Activated naive CD4-positive, alpha-beta T cell treated with anti-CD3 and anti-CD28 coated beads for 36 hours (primary cell): ENCODE measurements at places on chromosomes 3 and 15. TPM values are rescaled to one million over a fixed set of nuclear protein-coding genes. Genes with fewer than 3 reads are reported as not detected.

DNA sequence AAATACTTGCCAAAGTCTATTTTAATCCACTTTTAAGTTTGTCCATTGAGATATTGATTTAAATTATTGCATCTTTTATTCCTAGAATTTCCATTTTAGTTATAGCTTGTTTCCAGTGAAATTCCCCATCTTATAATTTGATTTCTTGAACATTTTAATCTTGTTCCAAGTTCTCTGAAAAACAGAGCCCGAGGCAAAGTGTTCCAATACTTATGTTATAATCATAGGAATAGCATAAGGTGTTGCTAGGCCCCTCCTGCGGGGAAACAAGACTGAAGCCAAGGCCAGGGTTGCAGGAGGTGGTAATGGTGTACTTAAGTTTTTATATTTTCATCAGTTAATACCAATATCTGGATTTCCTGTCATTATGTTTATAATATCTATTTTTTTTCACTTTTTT, 226.6 kb downstream of the ADAMTSL3 start:
- no peak for DNase-seq

- DNase-seq: no peak
Measured at GRCh38 chr15:70375586-70375985, 277.9 kb upstream of the TLE3 start.

DNA sequence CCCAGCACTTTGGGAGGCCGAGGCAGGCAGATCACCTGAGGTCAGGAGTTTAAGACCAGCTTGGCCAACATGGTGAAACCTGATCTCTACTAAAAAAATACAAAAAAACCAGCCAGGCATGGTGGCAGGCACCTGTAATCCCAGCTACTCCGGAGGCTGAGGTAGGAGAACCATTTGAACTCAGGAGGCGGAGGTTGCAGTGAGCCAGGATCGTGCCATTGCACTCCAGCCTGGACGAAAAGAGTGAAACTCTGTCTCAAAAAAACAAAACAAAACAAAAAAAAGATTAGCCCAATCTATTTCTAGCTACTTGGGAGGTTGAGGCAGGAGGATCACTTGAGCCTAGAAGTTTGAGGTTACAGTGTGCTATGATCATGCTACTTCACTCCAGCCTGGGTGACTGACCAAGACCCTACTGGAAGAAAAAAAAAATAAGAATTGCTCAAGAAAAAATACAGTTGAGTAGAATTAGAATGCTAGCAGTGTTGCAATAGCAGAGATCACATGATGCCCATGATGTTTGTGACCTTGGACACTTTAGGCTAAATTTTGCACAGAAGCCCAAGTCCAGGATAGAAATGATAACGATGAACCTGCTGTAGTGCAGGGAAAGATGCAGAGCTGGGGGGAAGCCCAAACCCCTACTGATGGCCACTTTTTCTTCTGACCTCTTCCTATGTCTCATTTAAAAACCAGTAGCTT, 162.2 kb downstream of the LPP start:
- no peak for DNase-seq

DNA sequence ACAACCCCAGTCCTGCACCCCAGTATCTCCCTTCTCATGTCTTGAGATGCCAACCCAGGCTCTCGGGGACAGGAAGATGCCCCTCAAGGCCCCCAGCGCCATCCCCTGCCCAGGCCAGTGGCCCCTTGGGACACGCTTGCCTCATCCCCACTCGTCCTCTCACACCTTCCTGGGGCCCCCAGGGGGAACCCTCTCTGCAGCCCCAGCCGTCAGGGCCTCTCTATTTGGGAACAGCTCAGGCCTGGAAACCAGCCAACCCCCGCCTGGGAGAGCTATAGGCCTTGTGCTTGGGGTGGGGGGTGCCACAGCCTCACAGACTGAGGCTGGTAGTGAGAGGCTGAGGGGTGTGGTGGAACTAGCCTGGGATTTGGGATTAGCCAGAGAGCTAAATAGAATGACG, 7.8 kb downstream of the LINGO1 start:
- no peak for DNase-seq

DNA sequence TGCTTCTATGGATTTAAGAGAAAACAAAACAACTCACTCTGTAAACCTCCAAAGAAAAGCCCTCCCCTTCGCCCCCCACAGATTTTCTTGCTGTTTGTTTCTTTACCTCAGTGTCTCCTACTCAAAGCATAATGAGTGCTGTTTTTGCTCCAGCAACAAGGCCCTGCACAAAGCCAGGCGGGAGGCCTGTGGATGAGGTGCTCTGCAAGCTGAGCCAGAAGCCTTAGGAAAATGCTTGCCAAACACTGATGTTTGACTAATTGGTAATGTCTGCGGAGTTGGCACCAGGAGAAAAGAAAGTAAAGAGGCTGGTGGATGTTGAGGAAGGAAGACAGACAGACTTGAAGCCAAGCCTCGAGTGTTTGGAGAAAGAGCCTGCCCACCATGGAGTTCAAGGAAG, 99.7 kb downstream of the RARB start:
- DNase-seq: no peak

DNA sequence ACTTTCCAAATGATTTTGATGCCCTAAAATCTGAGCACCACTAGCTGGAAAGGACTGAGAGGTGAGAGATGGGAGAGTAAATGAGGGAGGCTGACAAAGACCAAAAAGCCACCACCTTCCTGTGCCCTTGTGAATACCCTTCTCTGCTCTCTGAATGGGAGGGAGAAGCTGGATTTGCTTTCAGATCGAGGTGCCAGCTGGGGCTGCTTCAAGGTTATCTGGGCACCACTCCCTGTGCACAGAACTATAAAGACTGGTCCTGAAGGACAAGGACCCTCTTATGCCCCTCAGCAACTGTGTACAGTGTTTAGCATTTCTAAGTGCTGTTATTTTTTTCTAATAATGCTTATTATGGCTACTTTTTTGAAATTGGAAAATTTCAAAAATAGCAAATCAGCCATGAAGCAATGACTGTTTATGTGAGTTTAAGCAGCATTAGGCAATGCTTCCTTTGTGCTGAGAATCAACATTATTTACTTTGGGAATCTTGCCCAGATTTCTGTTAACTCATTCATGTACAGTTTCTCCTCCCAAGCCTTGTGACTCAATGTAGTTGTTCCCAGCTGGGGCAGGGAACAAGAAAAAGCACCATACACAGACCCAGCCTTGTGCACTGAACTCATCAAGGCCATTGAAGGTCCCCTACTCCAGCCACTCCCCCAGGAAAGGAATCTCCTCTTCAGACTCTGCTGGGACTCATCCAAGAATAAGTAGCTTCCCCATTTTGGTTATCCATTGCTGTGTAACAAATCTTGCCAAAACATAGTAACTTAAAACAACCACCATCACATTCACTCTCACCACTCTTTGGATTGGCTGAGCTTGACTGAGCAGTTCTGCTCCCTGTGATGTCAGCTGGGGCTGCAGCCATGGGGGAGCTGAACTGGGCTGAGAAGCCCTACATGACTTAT, 37.3 kb upstream of the CDV3 start:
- DNase-seq: no peak

DNA sequence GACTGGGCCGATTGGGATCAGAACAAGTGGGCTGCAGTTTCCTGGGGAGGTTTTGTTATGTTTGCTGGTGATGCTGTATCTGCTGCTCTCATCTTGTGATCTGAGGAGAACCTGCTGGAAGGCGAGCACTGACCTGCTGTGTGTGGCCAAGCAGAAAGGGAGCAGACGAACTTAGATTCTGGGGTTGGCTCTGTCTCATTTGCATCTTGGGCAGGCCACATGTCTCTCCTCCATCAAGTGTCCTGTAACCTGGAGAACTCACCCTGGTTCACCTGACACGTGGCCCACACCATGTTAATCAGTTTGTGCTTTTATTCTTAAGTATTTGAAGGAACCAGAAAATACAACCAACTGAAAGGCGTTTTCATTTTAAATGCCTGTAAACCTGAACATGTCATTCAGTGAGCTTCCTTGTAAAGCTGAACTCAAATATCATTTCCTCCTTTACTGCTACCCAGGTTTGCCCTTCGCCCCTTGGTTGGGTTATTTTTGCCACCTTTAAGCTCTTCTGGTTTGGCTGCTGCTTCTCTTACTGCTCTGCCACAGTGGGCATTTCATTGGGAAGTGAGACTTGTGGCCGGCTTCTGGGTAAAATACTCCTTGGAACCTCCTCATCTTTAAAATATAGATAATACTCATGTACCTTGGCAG, 33.5 kb upstream of the TRAK1 start:
- no peak for DNase-seq

- no peak for DNase-seq
Measured at GRCh38 chr3:114418724-114419543, 125.1 kb downstream of the TIGIT start.

GRCh38 chr15:28981351-28981720, 95.6 kb downstream of the APBA2 start:
- DNase-seq: no peak

DNA sequence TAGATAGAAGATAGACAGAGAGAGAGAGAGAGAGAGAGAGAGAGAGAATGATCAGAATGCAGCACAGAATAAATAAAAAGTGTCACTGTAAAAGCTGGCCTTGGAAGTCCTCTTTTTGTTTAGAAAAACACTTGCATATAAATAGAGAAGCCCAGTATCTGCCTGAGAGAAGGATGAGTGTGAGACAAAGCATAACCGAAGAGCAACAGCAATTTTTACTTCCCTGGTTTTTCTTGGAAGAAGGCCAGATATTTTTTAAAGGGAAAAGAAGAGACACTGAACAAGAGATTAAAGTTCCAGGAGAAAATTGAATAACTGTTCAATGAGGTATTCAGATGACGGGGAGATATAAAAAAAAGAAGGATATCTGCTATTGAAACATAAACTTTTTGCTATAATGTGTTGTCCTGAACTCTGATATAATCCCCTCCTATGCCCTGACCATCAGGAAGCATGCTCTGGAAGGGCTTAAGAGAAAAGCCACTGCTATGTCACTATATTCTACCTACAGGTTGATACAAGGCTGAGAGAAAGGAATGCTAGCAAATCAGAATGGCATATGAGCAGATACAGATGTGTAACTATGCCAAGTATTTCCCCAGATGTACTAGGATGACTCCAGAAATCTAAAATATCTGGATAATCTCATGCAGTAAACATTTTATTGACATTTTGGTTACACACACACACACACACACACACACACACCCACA, 358.9 kb downstream of the RBMS3 start:
- no peak for DNase-seq

- no peak for DNase-seq
Measured at GRCh38 chr3:30576946-30577345, 29.5 kb upstream of the TGFBR2 start.

- peak; percentile 59 for DNase-seq
Measured at GRCh38 chr3:4350789-4351163, 47.6 kb downstream of the SETMAR start.

DNA sequence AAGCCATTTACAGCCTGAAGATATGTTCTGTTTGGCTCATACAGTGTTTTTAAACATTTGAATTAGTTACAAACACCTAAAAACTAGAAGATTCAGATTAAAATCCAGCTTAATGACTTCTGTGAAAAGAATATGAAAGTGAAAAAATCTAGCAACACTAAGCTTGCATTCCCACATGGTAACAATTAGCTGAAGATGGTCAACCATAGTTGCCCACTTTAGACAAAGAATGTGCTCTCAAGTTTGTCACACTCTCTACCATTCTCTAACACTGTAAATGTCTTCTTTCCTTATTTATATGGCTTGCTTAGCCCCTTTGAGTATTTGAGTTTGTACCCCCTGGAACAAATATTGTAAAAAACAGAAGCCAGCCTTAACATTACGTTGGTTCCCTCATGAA, 32.7 kb downstream of the HDGFL3 start:
- DNase-seq: no peak

DNA sequence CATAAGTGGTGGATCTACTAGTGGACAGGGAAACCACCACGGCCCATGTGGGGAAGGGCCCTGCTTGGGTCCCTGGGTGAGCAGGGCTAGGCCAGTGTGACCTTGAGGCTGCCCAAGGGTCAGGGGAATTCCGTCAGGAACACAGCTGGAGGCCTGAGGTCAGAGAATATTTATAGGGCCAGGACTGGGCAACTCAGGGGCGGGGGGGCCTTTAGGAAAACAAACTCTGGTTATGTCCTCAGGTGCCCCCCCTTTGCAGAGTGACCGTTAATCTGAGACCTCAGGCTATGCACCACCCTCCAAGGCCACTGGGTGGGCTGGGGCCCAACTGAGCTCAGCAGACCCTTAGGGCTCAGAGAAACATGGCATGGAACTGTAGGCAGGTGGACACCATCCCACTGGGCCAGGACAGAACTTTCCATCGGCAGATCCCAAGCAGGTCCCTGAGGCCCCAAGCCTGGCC, 2.5 kb downstream of the TWF2 start:
- DNase-seq: no peak

GRCh38 chr15:28080386-28080785, 18.7 kb downstream of the OCA2 start:
- DNase-seq: no peak

Gene HIGD2B
- total RNA-seq: 0.27 TPM

Gene SH3BP5
- total RNA-seq: 9.0 TPM

Gene MED12L
- 1.4 TPM for total RNA-seq

Gene ESYT3
- total RNA-seq: 0.96 TPM

Gene RETNLB
- total RNA-seq: not detected

Gene SCN11A
- 0.05 TPM for total RNA-seq

Gene MTHFS
- total RNA-seq: 44.8 TPM

Gene CSPG5
- 0.17 TPM for total RNA-seq

Gene UBAP1L
- total RNA-seq: 1.6 TPM

Gene RBPMS2
- total RNA-seq: not detected

Gene FRMD4B
- 12.1 TPM for total RNA-seq

Gene C3orf62
- 1.7 TPM for total RNA-seq

Gene CFAP92
- total RNA-seq: 0.48 TPM

Gene CLSTN2
- not detected for total RNA-seq

Gene IL20RB
- total RNA-seq: 0.59 TPM

Gene OR5K2
- not detected for total RNA-seq
